ENCODE measurements at places on chromosomes 5 and 9.

DNA sequence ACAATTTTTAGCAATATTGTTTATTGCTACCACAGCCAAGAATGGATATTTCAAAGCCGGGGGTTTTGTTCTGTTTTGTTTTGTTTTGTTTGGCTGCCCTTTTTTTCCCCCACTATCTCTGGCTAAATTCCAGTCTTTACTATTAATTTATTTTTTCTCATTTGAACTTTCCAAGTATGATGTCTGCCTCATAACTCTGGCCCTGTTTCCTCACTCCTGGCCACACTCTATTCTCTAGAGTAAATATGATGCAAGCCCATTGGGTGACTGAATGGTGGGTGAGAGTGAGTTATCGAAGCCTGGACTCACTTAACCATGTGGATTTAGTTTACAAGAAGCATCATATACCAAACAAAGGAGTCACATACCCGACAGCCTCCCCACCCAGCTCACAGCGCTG, 41.9 kb downstream of the WDR36 start:
- peak; percentile 25 for DNase-seq

DNA sequence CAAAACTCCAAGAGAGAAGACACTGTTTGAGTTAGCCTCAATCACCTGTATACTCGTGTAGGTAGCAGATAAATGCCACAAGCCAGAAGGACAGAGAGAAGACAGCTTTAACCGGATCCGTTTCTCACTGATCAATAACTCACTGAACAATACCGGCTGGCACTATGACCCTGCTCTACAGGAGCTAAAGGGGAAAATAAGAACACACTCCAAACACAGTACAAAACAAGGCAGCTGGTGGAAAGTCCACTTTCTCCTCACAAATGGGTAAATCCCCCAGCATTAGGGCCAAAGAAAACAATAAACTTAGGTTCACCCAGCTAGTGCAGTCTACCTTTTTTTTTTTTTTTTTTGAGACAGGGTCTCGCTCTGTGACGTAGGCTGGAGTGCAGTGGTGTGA, 169.4 kb downstream of the CRB2 start:
- DNase-seq: no peak

GRCh38 chr9:69260161-69260560, 64.9 kb upstream of the ENTREP1 start:
- DNase-seq: no peak

DNA sequence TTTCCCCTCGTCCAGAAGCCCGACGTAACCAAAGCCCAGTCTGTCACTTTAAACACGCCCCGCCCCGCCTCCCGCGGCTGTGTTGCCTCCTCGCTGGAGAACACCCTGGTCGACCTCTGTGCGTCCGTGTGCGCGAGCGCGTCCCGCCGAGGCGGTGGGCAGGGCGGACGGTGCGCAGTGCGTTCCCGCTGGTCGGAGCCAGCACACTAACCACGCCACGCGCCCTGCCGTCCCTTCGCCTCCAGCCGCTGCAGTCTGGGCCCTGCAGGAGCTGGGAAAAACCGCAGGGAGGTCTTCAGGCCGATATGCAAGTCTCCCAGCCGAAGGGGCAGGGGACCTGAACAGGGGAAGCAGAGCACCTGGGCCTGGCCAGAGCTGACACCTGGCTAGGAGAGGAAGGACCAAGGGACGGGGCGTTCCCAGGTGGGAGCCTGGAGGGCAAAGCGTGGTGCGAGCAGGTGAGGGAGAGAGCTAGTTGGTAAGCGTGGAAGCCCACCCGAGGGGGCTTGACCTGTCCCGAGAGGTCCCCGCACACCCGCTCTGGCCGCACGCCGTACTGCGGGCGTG, 1.3 kb upstream of the PHPT1 start:
- DNase-seq: peak; percentile 83

- DNase-seq: peak; percentile 65
Measured at GRCh38 chr5:10701567-10702039, 59.4 kb downstream of the DAP start.

GRCh38 chr5:33319151-33319550, 121.6 kb upstream of the TARS1 start:
- no peak for DNase-seq

GRCh38 chr5:163915481-163915961, 410.1 kb downstream of the MAT2B start:
- peak; percentile 38 for DNase-seq

DNA sequence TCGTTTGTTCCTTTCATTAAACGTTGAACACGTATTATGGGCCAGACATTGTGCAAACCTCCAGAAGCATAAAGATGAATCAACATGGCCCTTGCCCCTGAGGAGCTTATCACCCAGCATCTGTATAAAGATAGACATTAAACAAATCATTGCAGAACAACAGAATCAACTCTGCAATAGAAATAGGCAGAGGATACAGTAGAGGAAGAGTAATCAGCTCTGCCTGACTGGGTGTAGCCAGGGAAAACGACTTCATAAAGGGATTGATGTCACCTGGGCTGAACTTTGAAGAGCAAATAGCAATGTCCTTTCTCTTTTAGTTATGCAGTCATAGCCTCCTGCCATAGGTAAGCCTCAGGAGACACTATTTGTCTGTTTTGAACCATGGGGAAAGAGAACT, 13.4 kb downstream of the RGS7BP start:
- DNase-seq: no peak

DNA sequence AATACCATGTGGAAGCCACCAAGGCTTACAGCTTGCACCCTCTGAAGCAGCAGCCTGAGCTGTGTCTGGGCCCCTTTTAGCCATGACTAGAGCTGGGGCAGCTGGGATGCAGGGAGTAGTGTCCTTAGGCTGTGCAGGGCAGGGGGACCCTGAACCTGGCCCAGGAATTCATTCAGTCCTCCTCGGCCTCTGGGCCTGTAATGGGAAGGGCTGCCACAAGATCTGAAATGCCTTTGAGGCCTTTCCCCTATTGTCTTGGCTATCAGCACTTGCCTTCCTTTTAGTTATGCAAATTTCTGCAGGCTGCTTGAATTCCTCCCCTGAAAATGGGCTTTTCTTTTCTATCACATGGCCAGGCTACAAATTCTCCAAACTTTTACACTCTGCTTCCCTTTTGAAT, 9.0 kb downstream of the GPR150 start:
- DNase-seq: no peak

- DNase-seq: no peak
Measured at GRCh38 chr5:149586708-149587318, 5.5 kb downstream of the ARHGEF37 start.

DNA sequence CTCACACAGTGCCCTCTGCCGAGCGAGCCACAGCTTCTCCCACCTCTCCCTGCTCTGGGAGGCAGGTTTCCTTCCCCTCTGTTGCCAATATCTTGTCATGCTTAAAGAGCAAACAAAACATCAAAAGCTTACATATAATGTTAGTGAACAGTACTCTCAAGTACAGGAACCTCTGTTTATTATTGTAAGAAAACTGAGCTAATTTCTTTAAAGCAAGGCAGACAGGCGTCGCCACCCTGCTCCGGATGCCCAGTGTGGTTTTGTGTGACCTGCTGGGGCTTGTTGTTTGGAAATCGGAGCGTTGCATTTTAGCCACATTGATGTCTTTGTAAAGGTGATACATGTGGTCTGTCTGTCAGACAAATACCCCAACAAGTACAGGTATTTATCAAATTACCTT, 401.4 kb upstream of the IRX1 start:
- DNase-seq: no peak

DNA sequence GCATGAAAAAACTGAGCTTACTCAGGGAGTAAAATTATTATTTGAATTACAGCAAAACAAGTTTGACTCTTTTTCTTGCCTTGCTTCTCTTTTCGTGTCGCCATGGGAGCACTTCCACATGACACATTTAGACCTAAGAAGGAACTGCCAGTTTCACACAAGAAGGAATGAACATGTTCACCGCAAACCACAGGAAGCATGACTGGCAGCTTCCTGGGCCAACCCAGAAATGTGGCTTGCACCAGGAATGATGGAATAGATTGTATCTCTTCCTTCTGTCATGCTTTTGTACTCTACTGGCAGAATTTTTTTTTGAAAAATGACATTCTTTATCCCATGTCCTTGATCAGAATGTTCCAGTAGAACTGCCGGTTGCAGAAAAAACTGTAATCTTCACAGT, 32.9 kb upstream of the MAN2A1 start:
- DNase-seq: peak; percentile 84

GRCh38 chr5:43040287-43041098, at the start of gene ANXA2R:
Gene ANXA2R (minus strand): TSS chr5:43040319. CDS start chr5:43040046, 273 bp downstream.
- DNase-seq: peak; percentile 98

DNA sequence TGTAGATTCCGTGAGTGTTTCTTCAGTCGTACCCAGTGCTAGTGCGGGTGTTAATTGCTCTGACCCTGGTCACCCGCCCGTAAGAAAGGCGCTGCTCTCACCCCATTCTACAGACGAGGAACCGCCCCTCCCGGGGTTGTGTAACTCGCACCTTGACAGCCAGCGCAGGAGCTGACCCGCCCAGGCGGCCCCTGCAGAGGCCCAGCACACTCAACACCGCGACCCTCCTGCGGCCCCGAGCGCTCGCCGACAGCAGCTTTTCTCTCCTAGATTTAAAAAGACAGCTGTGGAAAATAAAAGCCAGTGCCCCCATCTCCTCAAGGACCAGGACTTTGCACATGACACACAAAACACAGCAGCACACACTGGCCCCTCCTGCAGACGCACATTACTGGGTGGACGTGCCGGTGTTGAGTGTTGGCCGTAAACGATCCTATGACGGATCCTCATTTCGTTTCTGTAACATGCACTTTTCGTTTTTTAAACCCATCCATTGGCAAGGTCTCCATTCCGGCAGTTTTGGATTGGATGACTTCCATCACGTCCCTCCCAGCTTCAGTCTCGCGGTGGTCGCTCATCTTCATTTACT, 22.9 kb downstream of the OR2V2 start:
- no peak for DNase-seq

DNA sequence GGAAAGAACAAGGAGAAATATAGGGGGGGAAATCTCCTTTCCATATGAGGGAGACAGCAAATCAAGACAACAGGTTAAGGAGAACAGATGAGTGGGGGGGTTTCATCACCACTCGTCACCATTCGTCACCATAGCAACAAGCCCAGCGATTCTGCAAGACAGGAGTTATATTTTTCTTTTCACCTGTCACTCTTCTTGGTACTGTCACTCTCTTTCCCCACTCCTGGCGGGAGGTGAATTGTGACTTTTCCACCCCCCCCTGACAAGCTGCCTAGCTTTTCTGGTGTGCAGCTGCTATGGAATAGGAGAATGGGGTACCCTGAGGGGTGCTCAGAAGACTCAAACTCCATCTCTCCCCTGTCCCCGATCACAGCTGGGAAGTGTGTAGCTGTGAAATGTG, 239.9 kb downstream of the FAM114A2 start:
- DNase-seq: no peak

DNA sequence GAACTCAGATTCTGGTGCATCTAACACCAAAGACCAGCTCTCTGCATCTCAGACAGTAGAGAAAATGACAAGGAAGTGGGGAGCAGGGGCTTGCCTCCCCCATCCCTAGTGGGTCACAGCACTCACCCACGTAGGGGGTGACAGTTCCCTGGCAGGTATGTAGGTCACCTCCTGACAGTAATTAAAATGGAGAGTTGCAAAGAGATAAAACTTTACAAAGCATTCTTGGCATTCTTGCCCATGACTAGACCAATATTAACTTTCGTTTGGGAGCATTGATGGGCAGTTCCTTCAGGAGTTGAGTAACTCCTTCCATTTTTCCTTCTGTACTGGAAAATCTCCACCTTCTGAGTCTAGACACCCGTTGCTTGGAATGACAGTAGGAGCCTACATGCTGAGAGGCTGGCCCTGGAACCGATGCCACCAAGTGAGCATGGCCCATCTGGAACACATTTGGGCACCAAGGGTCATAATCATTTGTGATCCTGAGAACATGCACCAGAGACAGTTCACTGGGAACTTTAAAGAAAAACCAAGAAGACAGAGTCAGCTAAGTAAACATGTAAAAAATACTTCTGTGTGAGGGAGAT, 81.5 kb upstream of the MSX2 start:
- no peak for DNase-seq

- DNase-seq: no peak
Measured at GRCh38 chr9:68631811-68632210, 73.2 kb upstream of the PIP5K1B start.

GRCh38 chr5:158513490-158514318, 586.0 kb downstream of the EBF1 start:
- DNase-seq: no peak

- peak; percentile 91 for DNase-seq
Measured at GRCh38 chr5:159581502-159582249, 251.4 kb upstream of the IL12B start.

- no peak for DNase-seq
Measured at GRCh38 chr9:110659891-110660541, 8.6 kb upstream of the MUSK start.

GRCh38 chr9:111195766-111196165, 134.3 kb downstream of the OR2K2 start:
- DNase-seq: no peak

GRCh38 chr9:107112707-107113243, 170.3 kb upstream of the RAD23B start:
- DNase-seq: no peak

DNA sequence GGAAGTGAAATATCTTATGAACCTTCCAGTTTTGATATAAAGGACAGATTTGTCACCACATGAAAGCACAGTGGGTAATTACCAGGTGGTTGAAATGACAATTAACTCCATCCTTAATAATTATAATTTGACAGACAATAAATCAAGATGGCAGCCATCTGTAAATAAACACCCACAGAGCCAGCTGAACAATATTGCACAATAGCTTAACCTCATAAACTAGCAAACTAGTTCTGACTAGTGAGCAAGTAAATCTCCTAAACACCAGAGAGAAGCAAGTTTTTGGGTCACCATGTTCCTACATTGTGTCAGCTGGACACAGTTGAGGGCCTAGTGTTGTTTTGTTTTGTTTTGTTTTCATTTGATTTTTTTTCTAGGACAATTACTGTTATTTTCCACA, 577.4 kb downstream of the ACTL7B start:
- DNase-seq: no peak

GRCh38 chr5:167482555-167482954, 808.9 kb upstream of the WWC1 start:
- no peak for DNase-seq

DNA sequence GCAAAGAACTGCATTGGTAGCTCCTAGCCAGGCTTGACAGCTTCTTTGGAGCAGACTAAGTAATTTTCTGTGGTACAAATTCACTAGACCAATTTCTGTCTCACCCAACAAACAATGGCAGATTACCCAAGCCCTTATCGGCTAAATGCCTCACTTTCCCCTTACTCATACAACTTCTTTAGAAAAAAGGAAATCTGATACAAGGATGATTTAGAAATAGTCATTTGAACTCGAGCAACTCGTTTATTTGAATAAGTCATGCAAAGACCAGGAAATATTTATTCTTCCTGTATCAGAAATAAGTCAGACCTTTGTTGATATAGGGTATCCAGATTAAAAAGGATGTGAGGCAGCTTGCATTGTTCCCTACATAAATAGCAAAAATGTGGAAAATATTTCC, 170.4 kb upstream of the CDH6 start:
- DNase-seq: peak; percentile 64

Data from astrocyte of the spinal cord (primary cell).